DMS79 treated with DMSO at 0.1 percent for 48 hours (cell line): ENCODE measurements at places on chromosomes 13 and 19.
A peak's percentile ranks its signal among the peaks of the same experiment; 100 is the strongest.

DNA sequence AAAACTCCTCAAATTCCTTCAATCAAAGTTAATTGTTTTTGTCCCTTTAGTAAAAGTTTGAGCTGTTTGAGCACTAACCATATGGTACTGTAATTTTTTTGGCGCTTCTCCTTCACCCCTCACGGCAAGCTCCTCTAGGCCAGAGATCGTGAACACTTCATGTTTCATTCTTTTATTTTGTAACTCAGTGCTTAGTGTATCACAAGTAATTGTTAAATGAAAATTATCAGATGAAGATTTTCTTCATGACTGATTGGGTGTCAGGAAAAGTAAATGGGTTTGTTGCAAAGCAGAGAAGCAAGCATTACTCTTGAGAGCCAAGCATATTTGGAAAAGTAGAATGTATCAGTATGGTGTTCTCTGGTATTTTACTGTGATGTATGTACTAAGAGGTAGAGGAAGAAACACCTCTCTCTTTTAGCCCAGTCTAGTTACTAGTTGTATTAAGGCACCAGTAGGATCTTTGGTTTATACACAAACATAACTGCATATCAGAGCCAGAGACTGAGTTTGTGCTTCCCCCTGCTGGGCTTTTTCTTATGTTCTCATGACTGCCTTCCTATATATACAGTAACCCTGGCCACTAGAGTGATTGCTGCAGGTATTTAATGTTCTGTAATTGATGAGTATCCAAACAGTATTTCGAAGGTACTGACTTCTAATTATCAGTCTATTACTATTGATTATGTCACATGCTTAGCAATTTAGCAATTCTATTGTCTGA, 202.3 kb upstream of the KLHL1 start:
- no peak for DNase-seq

- peak; percentile 98 for DNase-seq
Measured at GRCh38 chr19:36054733-36055686, at the start of gene WDR62. Gene WDR62 (plus strand): TSS chr19:36054897. CDS start chr19:36054972, 75 bp downstream.

GRCh38 chr19:17482877-17483604, 12.7 kb downstream of the SLC27A1 start:
- DNase-seq: no peak

- DNase-seq: no peak
Measured at GRCh38 chr13:51688937-51689662, 104.8 kb downstream of the WDFY2 start.

DNA sequence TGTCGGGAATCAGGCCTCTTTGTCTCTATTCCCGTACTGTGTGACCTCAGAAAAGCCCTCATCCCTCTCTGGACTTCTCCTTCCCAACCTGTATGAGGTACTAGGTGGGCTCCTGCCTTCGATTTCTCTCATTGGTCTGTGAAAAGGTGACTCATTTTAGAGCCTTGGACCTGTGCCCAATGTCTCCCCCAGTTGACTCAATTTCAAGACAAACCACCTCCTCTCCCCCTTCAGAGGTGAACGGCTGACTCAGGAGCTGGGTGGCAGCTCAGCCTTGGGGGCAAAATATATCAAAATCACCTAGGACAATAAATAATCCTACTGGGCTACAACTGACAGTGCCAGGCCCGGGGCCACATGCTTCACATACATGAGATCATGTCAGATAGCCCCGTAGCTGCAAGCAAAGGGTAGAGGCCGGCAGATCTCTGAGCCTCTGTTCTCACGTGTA, 630 bp downstream of the COQ8B start:
- DNase-seq: no peak

DNA sequence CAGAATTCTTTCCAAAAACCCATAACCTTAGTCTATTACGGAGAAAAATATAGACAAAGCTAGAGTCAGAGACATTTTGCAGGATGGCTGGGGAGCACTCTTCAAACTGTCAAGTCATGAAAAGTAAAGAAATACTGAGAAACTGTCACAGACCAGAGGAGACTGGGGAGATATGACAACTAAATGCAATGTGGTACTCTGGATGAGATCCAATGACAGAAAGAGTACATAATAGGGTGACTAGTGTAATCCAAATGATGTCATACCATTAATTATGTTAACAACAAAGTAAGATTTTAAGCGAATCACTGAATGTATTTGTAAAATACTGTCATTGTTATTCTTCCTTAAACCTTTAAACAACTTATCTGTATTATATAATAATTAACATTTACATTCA, 393.8 kb downstream of the LIG4 start:
- no peak for DNase-seq

GRCh38 chr13:98265692-98266551, 88.9 kb upstream of the RNF113B start:
- no peak for DNase-seq

GRCh38 chr13:99540530-99540929, 39.3 kb downstream of the TM9SF2 start:
- no peak for DNase-seq

- no peak for DNase-seq
Measured at GRCh38 chr19:56119582-56119978, 1.5 kb downstream of the ZNF787 start.

- DNase-seq: no peak
Measured at GRCh38 chr13:102763741-102764140, 9.8 kb downstream of the TEX30 start.
